ENCODE measurements at places on chromosomes 4 and X.

DNA sequence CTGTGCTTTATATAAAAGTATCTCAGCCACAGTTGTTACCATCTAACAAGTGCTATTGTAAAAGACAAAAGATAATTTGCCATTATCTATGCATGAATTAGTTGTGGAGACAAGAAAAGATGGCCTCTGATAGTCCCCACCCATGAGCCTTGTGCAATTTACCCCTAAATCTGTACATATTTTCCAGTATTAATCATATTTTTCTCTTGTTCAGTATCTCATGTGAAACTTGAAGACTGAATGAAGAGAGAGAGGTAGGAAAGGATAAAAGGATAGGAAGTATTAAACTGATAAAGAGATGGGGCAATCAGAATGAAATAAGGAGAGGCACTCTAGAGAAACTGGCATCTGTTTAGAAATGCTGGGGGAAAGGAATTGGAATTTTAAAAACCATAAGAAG lies 3.7 kb downstream of the MYOZ2 start:
- DNase-seq, result no peak

GRCh38 chrX:19535476-19535875 lies 20.2 kb upstream of the MAP3K15 start:
- no peak for DNase-seq

DNA sequence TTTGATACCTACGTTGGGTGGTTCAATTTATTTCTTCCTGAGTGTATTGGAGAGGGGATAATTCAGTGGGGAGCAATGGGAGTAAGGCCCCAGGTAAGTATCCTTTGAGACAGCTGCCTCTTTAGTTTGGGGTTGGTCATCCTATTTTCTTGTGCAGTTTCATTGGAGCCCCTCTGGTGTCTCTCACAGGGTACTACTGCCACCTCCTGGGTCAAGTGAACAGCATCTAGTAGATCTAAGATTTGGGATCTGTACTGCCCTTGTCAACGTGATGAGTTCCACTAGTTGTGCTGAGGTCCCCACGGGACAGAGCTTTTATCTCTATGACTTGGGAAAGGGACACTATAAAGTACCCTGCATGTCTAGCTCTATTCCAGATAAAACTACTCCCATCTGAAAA lies 80.6 kb downstream of the PBDC1 start:
- DNase-seq, result peak; percentile 19

DNA sequence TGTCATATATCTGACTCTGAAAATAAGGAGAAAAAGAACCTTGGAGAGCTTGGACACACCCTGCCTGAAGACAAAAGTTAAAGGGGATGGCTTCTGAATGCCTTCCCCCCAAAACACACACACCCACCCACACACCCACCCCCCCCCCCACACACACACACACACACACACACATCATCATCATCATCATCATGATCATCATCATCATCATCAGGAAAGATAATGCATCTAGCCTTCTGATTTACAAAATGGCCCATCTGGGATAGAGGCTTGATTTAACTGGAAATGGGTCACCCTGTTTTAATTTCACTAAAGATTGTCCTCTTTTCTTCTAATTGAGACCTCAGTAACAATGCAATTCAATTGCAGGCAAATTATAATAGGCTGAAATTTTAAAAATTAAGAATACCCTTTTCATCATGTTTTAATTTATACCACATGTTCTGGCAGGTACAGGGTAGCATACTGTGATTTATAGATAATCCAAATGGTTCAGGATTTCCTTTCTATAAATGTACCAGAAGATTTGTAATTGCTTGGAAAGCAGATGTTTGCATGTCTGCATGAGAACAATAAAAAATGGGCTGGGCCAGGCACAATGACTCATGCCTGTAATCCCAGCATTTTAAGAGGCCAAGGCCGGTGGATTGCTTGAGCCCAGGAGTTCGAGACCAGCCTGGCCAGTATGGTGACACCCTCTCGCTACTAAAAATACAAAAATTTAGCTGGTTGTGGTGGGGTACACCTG lies 56.5 kb downstream of the TRIM2 start:
- no peak for DNase-seq

- DNase-seq, result no peak
Measured at GRCh38 chr4:88225232-88226105, 58.9 kb downstream of the PPM1K start.

DNA sequence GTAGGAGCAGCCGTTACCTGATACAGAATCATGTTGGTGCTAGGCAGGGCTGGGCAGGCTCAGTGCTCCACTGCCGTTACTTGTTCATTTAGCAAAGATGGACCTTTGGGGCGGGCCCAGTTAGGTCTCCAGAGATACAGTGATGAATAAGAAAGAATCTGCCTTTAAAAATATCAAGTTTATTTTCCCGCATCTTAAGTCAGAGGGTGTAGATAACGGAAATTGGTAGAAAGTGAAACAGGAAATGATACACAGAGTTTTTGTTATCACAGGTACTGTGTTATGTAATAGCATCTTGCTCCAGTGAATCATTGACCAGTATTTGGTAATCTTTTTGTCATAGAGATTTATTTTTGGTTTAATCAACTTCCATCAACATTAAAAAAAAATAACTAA lies 5.5 kb downstream of the TMEM131L start:
- no peak for DNase-seq

DNA sequence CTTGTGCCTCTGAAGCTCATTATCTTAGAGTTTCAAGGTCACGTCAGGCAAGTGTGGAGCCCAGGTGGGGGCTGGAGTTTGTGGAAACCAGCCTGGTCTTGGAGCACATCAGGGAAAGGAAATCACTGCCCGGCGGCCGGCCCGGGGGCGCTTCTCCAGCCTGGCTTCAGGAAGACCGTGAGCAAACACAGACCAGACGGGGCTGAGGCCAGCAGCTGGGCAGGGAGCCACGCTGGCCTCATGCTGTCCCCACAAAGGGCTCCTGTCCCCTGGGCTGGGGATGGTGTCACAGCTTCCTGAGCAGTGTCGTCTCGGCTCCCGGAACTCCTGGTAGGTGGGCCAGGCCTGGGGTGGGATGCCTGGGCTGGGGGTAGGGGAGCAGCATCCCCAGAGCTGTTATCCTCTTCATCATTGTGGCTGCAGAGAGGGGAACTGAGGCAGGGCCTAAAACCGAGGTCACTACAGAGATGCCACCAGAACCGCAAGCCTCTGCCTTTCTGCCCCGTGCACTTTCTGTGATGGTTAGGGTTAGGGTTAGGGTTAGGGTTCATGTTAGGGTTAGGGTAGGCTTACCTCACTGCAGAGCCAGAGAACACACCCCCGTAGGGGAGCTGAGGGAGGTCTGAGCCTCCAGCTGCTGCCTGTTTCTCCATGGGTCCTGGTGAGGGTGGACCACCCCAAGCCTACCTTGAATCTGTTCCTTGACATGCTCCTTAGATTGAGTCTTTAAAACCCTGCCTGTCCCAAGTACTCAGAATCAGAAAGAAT lies 77.5 kb downstream of the HTRA3 start:
- DNase-seq, result no peak

DNA sequence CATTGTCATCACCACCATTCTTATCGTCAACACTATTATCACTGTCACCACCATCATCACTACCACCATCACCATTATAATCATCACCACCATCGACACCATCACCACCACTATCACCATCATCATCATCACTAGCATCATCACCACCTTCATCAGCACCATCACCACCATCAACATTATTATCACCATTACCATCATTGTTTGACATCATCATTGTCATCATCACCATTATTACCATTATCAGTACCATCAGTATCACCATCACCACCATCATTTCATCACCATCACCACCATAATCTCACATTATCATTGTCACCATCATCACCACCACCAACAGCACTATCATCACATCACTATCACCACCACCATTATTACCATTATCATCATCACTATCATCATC lies 47.5 kb upstream of the NKX1-1 start:
- DNase-seq, result no peak

DNA sequence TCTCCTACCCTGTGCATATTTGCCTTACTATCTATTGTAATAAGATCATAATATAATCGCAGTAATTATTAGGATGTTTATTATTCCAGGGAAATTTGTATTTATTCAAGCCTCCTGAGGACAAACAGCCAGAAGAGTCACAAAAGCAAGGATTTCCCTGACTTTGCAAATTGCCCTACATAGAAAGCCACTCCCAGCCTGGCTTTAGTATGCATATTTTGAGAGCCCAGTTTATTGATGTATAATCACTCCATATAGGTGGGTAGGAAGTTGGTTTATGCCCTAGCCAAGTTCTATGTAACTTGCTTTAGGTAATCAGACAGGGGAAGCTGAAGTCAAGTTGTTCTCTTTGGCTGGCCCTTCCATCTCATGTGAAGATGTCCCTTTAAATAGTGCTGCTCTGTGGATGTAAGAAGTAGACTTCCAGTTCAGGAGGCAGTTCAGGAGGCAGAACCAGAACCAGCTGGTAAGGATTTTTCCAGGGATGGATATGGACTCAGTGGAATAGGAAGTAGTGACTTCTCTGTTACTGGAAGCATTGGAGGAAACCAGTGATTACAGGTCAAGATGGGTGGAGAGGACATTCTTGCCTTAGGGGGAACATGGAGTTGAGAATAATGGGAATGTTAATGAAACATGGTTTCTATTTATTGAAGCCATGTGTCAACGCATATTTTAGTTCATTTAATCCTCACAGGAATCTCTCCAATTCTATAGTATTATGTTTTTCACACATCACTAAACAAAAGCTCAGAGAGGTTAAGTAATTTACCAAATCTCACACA lies 70.5 kb upstream of the KIT start:
- no peak for DNase-seq

GRCh38 chrX:68498044-68498507 lies 775 bp upstream of the YIPF6 start:
- DNase-seq, result no peak

DNA sequence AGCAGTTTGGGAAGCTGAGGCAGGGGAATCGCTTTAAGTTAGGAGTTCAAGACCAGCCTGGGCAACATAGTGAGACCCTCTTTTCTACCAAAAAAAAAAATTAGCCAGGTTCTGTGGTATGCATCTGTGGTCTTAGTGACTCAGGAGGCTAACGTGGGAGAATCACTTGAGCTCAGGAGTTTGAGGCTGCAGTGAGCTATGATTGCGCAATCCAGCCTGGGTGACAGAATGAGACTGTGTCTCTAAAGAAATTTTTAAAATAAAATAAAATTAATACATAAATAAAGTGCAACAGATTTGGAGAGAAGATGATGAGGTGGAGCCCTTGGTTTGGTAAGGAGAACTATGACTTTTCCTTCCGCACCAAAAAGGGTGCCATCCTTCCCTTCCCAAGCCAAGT lies 436.9 kb downstream of the NLGN4X start:
- no peak for DNase-seq

- no peak for DNase-seq
Measured at GRCh38 chr4:48909697-48910096, 3.1 kb upstream of the OCIAD2 start.

DNA sequence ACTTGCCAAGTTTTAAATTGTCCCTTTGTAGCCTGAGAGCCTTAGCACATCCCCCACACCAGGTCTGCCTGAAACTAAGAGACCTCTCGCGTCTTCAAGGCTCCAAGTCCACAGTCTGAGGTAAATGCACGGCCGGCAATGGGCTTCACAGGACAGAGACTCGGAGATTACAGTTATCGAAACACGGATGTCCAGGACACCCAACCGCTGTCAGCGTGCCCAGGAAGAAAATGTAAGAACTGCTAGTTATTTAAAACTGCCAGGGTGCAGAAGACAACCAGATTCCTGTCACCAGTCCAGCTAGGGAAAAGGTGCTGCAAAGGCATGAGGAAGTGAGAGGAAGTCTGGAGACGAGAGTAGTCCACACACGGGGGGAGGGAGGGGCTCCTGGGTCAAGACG lies 28.9 kb downstream of the ZNF827 start:
- no peak for DNase-seq

GRCh38 chr4:19725130-19725529 lies 526.6 kb upstream of the SLIT2 start:
- DNase-seq, result no peak

DNA sequence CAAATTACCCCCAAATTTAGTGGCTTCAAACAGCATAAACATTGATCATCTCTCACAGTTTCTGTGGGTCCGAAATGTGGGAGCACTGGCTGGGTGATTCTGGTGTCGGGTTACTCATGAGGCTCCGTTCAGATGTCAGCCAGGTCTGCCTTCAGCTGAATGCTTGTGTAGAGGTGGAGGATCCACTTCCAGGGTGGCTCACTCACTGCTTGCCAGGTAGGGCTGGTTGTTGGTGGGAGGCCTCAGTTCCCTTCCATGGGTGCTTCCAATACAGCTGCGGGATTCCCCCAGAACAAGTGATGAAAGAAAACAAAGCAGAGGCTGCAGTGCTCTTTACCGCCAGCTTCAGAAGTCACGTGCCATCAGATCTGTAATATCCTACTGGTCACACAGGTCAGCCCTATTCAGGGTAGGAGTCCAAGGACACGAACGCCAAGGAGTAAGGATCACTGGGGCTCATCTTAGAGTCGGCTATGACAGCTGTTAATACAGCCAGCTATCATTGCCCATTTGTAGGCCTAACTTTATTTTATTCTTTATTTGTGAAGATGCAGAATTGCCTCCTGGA lies 1.1 kb upstream of the SMIM43 start:
- no peak for DNase-seq

- DNase-seq, result no peak
Measured at GRCh38 chr4:48184882-48185281, 50.8 kb upstream of the TXK start.

- DNase-seq, result no peak
Measured at GRCh38 chrX:45727761-45728160, 527.1 kb upstream of the DIPK2B start.

DNA sequence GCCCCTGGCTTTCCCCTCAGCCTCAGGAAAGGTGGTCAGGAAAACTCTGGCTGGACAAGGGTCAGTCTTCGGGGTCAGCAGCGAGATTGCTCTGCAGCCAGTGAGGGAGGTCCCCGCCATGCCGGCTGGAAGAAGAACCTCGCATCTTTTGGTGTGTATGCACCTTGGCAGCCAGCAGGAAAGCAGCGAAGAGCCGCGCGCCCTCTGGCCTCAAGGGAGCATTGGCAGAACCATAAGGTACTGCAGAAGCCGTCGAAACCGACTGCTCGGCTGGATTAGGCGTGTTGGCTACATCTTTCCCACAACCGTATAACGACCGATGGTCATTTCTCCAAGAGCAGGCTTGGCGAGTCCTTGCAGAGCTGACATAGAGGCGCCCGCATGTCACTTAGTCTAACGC lies 48.3 kb downstream of the GPR143 start:
- no peak for DNase-seq

GRCh38 chrX:28022371-28022770 lies 41.1 kb upstream of the DCAF8L1 start:
- no peak for DNase-seq

DNA sequence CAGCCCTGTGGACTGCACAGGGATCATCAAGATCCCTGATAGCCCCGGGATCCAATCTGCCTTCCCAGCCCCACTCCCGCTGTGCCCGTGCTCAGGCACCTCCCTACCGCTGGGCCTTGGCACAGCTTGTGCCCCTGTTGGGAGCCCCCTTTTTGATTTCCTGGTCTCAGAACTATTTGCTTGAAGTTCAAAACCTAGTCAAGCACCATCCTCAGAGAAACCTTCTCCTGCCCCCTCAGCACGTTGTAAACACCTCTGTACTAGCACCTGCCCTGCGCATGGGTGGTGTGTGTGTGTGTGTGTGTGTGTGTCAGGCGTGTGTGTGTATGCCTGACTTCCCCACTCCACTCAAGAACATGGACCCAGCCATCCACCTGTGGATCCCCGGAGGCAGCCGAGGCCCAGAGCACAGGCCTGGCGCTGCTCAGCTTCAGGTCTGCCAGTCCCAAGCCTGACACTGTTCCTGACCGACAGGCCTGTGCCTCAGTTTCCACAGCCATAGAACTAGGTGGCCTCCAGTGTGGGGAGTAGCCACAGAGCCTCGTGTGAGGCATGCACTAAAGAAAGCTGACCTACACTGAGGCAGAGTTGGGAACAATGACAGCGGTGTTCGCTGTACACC lies 65.5 kb downstream of the ADRA2C start:
- DNase-seq, result no peak

- DNase-seq, result no peak
Measured at GRCh38 chr4:78684325-78685079, 91.6 kb upstream of the BMP2K start.
